ENCODE measurements at places on chromosomes 2 and 18.

DNA sequence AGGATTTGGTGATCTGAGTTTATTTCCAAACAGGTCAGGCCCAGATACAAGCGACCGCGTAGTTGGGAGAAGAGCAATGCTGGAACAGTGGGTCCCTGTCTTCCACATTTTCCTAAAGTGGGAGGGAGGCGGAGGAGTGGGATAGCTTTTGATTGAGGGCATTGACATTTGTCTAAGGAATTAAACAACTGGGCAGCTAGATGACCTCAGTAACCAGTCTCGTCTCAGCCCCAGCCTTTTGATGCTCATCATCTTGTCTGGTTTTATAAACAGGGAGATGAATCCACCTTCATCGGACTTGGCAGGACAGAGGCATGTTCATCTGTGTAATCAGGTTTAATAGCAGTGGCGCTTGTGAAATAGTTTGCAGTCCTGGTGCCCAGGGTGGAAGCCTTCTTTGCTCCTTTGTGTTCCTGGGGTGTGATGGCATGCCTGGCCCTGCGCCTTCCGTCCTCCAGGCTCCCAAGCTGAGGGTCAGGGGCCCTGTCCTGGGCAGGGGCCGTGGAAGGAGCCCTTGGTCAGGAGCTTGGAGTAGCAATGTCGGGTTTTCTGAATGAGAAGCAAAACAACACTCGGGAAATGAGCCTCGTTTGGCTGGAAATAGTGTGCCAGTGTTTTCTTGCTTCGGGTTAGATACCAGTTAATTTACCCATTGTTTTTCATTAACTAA lies 193.8 kb downstream of the FAM210A start:
- DNase-seq = no peak

- DNase-seq = no peak
Observed at GRCh38 chr2:150485114-150485870, 2.2 kb downstream of the RND3 start.

- peak; percentile 94 for DNase-seq
Observed at GRCh38 chr2:55232084-55232862, at the start of the genes CLHC1 and RPS27A. Gene CLHC1 (minus strand): TSS chr2:55232293. CDS start chr2:55222411, 9,882 bp downstream. Gene RPS27A (plus strand): TSS chr2:55232688. CDS start chr2:55232825, 137 bp downstream.

DNA sequence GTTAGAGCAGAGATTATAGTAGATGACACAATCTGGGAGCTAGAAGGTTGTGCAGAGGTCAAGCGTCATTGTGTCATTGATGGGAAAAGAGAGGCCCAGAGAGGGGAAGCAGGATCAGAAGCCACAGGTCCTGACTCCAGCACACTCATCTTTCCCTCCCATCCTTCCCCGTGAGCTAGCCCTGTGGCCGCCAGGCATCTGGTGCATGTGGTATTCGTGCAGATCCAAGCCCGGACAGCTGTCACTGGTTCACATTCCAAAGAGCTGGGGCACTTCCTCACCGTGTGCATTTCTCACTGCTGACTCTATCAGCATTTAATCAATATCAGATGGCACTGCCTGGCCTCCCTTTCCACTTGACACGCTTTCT lies 94.1 kb upstream of the THOC1 start:
- no peak for DNase-seq

DNA sequence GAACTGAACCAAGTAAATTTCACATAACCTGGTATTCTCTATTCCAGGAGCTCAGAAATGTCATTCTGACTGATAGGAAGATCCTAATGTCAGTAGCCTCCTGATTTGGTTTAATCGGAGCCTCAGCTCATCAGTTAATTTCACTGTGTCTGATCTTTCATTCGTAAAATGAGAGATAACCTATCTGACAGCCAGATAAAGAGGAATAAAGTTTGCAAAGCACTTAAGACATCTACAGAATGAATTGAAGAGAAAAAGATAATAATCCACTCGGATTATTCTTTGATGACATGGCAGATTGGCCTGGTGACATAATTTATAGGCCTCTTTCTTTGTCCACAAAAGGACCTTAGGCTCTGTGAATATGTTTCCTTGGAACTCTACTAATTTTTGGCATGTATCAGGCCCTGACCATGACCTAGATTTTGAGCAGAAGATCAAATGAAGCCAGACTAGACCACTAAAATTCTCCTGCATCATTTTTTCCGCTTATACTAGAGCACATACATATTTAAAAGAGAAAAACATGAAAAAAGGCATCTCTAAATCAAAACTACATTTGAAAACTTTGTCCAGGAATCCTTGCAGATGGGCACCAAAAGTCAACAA lies 312.4 kb downstream of the MTX2 start:
- DNase-seq = no peak

DNA sequence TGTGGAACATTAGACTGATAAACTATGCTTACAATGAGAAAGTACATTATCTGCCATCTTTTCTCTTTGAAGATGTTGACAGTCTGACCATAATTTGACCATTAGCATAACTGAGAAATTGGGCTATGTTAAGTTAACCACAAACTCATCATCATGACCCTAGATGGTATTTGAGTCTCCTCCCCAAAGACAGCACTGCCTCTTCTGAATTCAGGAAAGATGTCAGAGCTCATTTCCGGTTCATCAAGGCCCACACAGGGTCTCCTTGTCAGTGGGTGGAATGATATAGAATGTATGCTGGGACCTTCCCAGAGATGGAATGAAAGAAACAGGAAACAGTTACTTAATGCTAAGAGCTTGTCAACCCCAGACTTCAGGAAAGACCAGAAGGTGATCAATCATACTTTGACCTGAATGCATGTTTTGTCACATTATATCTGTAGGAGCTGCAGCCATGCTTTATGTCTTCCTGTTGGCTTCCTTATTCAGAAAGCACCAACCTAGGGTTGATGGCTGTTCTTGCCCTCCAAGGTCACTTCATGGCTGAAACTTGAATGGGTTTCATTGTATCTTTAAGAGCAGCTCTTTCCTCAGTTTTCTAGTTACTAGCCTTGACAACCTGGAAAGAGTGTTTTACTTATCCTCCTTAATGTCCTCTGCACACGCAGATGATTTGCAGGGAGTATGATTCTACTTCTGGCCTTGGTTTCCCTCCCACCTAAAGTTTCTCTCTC lies 99.1 kb upstream of the NEUROD1 start:
- no peak for DNase-seq

DNA sequence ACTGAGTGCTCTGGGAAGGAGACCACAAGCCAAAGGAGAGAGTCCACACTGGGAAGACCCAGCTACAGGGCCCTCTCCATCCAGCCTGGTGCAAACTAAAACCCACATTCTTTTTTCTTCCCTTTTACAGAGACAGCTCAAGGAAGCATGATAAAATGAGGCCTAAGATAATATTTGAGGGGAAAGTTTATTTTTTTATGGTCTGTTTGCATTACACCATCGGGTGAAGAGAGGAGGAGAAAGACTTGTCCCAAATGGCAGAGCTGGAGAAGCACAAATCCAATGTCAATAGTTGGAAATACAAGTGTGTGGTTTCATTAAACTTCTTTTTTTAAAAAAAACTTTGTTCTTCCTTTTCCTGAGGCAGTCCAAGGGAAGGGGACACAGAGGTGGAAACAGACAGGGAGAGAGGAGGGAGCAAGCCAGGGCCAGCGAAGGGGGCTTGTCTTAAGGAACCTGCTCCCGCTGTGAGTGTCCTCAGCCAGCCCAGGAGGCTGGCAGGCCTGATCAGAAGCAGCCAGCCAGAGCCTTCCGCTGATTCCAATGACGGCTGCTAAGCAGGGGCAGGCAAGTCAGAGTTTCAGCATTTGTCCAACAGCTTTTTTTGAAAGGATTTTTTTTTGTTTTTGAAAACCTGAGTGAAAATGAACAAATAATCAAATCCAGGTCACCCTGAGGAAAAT lies 203.8 kb upstream of the SIX2 start:
- no peak for DNase-seq

- no peak for DNase-seq
Observed at GRCh38 chr2:11327871-11328270, 16.6 kb downstream of the ROCK2 start.

Measured in stimulated activated CD4-positive, alpha-beta T cell treated with anti-CD3 and anti-CD28 coated beads, Interleukin-15, amount 100 ng/mL, for 1 hour (primary cell).